Cerebellum (tissue), 4 donors: ENCODE measurements at places on chromosomes 2 and 18. TPM values are rescaled to one million over a fixed set of nuclear protein-coding genes. Genes with fewer than 3 reads are reported as not detected.

Gene GALNT13
- 14.2 TPM for total RNA-seq

Gene C2orf15
- 5.5 TPM for total RNA-seq

Gene THSD7B
- total RNA-seq = 47.1 TPM

Gene DIPK1C
- 4.9 TPM for total RNA-seq

Gene LAMA1
- 46.9 TPM for total RNA-seq

Gene LBX2
- total RNA-seq = not detected
